ENCODE measurements at places on chromosomes 3 and 15.

GRCh38 chr15:49604625-49605409 lies 15.8 kb downstream of the FAM227B start:
- DNase-seq, result no peak

GRCh38 chr15:74422652-74423430 lies 10.9 kb downstream of the SEMA7A start:
- no peak for DNase-seq

- no peak for DNase-seq
Observed at GRCh38 chr3:177646749-177647148, 449.5 kb upstream of the TBL1XR1 start.

GRCh38 chr15:60648928-60649679 lies 170.2 kb upstream of the ICE2 start:
- DNase-seq, result no peak

GRCh38 chr3:124793054-124793739 lies 62.9 kb downstream of the UMPS start:
- DNase-seq, result no peak

GRCh38 chr3:42339321-42339720 lies 71.1 kb downstream of the LYZL4 start:
- no peak for DNase-seq

Data from fibroblast of skin of left quadriceps (primary cell).